SK-MEL-5 (cell line): ENCODE measurements at places on chromosomes 7 and 10. TPM values are rescaled to one million over a fixed set of nuclear protein-coding genes. Genes with fewer than 3 reads are reported as not detected.

Gene TMEM213
- total RNA-seq = not detected in 2 replicates

Gene SPDYE6
- not detected in 2 replicates for total RNA-seq

Gene NPC1L1
- total RNA-seq = not detected in 2 replicates

Gene VWA2
- total RNA-seq = not detected in 2 replicates

Gene UCN3
- total RNA-seq = not detected in 2 replicates

Gene HACD1
- 24.2 and 25.3 TPM in 2 replicates for total RNA-seq
